ENCODE measurements at places on chromosomes 1 and 21. TPM values are rescaled to one million over a fixed set of nuclear protein-coding genes. Genes with fewer than 3 reads are reported as not detected.
A peak's percentile ranks its signal among the peaks of the same experiment; 100 is the strongest.

DNA sequence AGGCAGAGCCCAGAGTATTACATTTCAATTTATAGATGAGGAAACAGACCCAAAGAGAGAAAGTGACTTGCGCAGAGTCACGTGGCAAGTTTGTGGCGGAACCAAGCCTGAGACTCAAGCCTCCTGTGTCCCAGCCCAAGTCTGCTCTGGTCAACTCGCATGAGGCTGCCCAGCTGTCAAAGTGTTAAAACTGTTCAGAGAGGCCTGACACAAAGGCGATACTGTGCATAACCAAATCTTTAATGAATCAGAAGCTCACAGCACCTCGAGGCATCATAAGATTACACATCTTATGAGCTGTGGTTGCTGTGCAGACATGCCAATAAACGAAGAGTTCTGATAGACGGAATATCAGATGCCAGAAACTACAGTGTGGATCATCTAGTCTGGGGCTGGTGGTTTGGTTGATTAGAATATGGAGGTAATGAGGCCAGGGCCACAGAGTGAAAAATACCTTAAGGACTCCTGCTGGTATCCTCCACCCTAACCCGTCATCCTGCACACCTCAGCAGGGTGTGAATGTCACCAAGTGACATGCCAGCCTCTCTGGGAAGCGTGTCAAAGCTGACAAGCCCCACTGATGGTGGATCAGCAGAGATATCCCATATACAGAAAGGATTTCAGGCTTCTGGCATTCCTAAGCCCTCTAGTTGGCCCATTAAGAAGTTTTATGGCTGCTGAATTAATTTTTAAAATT lies 42.2 kb downstream of the TNNT2 start:
- H3K4me3 ChIP-seq: no peak overlapping the region
- H3K27me3 ChIP-seq: no peaks in the 10 kb centered on the region
- no peak overlapping the region for H3K27ac ChIP-seq
- H3K36me3 ChIP-seq: no peaks in the 10 kb centered on the region

DNA sequence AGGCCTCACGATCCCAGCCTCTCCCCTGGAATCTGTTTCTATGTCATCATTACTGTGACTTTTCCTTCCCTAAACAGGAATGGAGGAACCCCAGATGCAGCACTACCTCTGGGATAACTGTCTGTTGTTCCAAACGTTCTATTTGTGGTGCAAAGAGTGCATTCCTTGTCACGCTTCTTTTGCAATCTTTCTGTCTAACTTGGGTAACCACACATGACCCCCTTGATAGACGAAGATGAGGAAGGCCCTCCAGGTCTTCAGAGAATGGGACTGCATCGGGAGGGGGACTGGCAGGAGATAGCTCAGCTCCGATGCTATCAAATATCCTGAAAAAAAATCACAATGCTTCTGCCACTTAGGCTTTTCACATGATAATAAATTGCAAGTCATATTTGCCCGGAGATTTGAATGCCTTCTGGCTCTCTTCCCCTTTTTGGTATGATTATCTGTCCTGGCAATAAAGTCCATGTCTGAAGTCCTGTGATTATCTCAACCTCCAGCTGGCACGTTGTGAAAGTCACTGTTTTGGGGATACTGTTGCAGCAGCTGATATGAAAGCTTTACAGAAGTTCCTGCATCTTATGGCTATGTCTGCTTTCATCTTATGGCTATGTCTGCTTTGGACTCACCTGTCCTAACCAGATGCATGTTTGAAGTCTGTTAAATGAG lies 148.7 kb upstream of the LMO4 start:
- no peaks in the 10 kb centered on the region for H3K36me3 ChIP-seq
- H3K4me3 ChIP-seq: no peak overlapping the region
- peak; percentile 64 for DNase-seq
- no peaks in the 10 kb centered on the region for H3K4me1 ChIP-seq
- H3K27ac ChIP-seq: no peak overlapping the region

DNA sequence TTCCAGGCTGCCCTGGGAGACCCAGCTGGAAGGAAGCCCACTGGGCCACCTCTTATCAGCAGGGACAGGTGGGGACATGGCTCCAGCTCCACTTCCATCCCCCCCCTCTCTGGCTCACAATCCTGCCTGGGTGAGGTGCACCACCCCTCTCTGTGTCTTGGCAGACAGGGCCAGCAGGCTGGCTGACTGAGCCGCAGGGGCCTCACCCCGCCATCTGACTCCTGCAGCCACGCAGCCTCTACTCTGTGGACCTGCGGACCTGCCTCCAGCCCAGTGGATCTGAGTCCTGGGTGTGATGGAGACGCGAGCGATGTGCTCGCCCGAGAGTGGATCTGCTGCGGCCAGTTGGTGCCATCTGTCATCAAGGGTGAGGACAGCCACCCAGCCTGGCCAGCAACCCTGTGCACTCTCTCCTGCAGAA lies 30.1 kb downstream of the RCC2 start:
- H3K36me3 ChIP-seq: peaks cover 73% of the 10 kb centered on the region
- H3K4me1 ChIP-seq: peaks cover 7% of the 10 kb centered on the region
- no peaks in the 10 kb centered on the region for H3K27me3 ChIP-seq
- H3K4me3 ChIP-seq: no peak overlapping the region
- H3K27ac ChIP-seq: no peak overlapping the region

DNA sequence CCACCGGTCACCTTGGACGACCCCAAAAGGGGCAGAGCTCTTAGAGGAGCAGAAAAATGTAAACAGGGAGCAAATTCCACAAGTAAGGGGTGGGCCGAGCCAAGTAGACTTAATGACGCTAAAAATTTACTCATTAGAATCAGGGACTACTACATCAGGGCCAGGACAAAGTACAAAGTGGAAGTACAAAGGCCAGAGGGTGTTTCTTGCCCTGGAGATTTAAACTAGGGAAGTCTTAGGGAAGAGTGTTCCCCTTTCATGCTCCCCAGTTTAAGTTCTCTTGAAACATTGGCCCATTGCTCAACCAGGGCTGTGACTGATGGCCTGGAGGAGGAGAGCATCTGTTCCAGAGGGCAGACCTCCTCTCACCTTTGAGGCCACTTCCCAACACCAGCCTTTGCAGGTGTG lies 48.6 kb downstream of the BACH1 start:
- H3K4me3 ChIP-seq: no peak overlapping the region
- H3K4me1 ChIP-seq: peaks cover 46% of the 10 kb centered on the region
- H3K27me3 ChIP-seq: no peaks in the 10 kb centered on the region
- no peak for DNase-seq
- no peaks in the 10 kb centered on the region for H3K36me3 ChIP-seq
- H3K27ac ChIP-seq: peak overlapping the region; percentile 25

DNA sequence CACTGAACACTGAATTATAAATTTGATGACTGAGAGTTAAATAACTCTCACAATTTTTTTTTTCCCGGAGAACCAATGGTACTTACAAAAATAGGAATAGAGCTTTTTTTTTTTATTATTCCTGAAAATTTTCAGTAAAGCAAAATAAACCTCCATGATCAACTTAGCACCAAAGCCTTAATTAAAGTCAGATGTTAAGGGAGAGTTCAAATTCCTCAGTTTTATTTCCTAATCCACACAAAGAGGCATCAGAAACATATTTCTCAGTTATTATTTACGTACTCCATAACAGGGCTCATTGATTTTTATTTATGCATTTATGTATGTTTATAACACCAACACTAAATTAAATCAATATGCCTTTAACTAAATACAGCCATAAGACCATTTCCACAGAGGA lies 55.5 kb downstream of the PLPPR5 start:
- H3K4me1 ChIP-seq: no peaks in the 10 kb centered on the region
- DNase-seq: no peak
- no peak overlapping the region for H3K4me3 ChIP-seq
- H3K36me3 ChIP-seq: no peaks in the 10 kb centered on the region
- no peak overlapping the region for H3K27ac ChIP-seq
- H3K27me3 ChIP-seq: no peaks in the 10 kb centered on the region

CHI3L1 gene
- not detected for total RNA-seq

Data from esophagus muscularis mucosa (tissue), 4 donors.